Thoracic aorta (tissue), 2 donors: ENCODE measurements at places on chromosomes 1 and 21. TPM values are rescaled to one million over a fixed set of nuclear protein-coding genes. Genes with fewer than 3 reads are reported as not detected.

GRCh38 chr1:38073534-38074301, 27.1 kb upstream of the POU3F1 start:
- no peak for DNase-seq
- no peak overlapping the region for H3K4me3 ChIP-seq
- H3K27me3 ChIP-seq: no peaks in the 10 kb centered on the region
- no peak overlapping the region for H3K27ac ChIP-seq

DNA sequence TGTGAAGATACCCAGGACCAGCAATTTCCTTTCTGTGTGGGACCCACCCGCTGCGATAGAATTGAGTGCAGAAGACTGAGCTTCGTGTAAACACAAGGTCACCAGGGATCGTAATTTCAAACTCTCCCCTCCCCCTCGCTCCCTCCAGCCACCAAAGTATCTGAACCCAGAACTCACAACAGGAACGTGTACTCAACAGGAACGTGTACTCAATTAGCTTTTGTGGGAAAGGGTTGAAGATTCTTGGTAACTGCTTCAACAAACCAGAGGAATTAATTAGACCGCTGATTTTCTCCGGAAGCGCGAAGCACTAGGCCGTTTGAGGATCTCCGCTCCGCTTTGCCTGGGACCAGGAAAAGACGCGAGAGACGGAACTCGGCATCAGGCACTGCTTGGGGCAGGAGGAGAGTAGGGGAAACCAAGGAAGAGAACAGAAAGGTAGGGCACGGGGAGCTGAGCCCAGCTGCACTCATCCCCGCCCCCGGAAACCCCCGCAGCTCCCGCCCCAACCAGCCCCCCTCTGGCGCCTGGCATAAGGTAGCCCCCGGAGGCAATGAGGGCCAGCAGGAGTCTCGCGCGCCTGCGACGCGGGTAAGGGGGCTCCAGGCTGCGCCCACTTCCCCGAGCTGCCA, 453 bp downstream of the DRAM2 start:
- H3K27me3 ChIP-seq: no peaks in the 10 kb centered on the region
- no peak for DNase-seq
- peak overlapping the region; percentile 94 for H3K4me3 ChIP-seq
- H3K36me3 ChIP-seq: peaks cover 3% of the 10 kb centered on the region
- H3K27ac ChIP-seq: peak overlapping the region; percentile 87

The AMIGO1 gene
- 16.0 TPM for total RNA-seq

The S100A14 gene
- 4.9 TPM for total RNA-seq

The MRPL37 gene
- total RNA-seq: 43.2 TPM
